Effector CD8-positive, alpha-beta T cell (primary cell): ENCODE measurements at places on chromosomes 1 and 21.
A peak's percentile ranks its signal among the peaks of the same experiment; 100 is the strongest.

- no peak for DNase-seq
These were observed 1182.5 kb downstream of the MRPL39 start for GRCh38 chr21:24424776-24425175.

- no peak for DNase-seq
These were observed 37.2 kb downstream of the KCNJ6 start for GRCh38 chr21:37878946-37879660.

- no peak for DNase-seq
These were observed 14.2 kb downstream of the S100A7A start for GRCh38 chr1:153430561-153430960.

GRCh38 chr21:37489553-37489952 lies 123.0 kb downstream of the DYRK1A start:
- DNase-seq = no peak

DNA sequence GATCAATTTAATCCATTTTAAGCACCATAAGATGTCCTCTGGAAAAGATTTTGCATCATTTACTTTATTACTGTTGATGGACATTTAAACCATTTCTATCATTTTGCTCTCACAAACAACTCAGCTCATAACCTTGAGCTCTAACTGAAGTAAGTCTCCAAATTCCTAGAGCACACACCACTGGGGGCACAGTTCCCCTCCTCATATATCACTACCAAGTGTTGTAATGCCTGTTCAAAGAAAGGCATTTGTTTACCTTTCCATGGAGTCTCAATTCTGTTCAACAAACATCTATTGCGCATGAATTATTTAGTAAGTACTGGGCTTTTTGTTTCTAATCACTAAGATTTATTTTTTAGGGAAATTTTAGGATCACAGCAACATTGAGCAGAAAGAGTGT lies 8.9 kb upstream of the OMA1 start:
- no peak for DNase-seq

DNA sequence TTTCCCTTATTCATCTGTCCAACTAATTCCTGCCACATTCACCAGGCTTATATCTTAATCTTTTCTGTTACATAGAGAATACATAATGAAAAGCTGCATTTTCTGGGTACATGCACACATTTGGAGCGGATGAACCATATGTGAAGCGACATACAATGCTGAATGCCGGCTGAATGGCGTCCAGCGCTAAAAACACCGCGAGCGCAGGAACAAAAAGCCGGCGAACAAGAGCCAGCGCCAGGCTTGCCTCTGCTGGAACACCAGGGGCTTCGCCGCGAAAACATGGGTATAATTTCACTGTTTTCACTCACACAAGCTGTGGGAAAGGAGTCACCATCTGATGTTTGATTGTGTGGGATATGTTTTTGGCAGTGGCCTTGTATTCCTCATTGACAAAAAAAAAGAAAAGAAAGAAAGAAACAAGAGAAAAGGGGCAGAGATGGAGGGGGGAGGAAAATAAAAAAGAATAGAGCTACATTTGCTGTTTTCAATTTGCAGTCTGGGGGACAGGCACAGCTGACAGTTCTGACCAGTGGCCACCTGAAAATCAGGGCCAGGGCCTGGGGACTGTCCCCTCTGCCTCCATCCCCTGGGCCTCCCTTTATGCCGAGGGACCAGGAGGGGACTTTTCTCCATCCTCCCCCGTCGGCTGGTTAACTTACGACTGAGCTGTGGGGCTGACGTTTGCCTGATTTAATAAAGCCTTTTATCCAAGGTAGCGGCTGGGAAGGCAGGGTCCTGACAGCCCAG lies 70.2 kb upstream of the OLIG2 start:
- no peak for DNase-seq

DNA sequence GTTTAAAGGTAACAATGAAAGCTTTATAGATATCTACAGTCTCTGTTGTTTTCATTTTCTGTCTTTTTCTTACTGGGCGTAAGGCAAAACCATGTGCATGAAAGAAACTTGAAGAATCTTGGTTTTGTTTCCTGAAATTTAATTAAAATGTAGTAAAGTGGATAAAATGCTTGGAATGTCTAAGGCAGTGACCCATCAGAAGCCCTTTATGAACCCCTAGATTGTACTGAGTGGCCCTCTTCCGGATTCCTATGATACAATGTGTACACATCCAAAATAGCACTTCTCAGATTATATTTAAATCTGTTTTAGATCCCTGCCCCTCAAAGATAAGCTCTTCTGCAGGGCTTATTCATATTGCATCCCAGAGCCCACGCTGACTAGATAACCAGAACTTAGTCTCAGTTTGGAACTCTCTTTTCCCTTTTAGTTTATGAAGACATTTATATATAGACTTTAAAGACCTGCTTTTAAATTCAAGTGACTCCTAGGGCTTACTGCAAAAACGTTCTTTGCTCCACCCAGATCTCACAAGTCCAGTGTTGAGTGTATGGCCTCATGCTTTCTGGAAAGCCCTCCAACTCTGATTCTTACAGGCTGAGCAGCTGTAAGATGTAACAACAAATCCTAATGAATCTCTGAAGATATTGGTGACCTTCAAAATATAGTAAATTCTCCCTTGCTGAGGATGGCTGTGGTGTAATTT lies 142.9 kb downstream of the LRRC7 start:
- no peak for DNase-seq

GRCh38 chr1:166884040-166884642 lies 8.1 kb upstream of the TADA1 start:
- DNase-seq = peak; percentile 3

DNA sequence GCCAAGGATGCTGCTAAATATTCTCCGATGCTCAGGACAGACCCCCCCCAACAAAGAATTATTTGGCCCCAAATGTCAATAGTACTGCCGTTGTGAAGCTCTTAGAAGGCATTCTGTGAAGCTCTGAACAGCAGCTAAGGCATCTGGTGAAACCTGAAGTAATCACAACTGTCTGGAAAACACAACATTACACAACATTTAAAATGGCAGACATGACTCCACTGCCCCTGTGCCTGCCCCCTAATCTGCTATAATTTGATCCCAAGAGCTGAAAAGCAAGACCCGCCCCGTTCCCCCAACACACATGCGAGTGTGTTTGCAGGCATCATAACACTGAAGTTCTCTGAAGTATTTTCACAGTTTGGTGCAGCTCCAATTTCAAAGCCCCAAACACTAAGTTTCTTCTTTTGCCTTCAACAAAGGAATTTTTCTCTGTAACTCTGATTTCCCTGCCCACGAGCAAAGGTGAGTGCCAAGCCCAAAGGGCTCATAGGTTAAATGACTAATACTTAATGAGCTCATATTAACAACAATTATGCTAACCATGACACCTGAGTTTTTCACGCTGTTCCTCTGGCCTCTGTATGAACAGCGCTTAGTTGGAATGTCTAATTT lies 129.2 kb downstream of the CLIC6 start:
- DNase-seq = no peak
